ENCODE measurements at places on chromosomes 4 and X. TPM values are rescaled to one million over a fixed set of nuclear protein-coding genes. Genes with fewer than 3 reads are reported as not detected.

Gene IL1RAPL1
- total RNA-seq = 0.12 TPM

Gene LDB2
- 0.29 TPM for total RNA-seq

Gene TBC1D25
- 11.3 TPM for total RNA-seq

Gene FGF13
- 0.47 TPM for total RNA-seq

- DNase-seq = peak; percentile 42
Measured at GRCh38 chr4:93897559-93897958, 69.0 kb downstream of the ATOH1 start.

GRCh38 chr4:64784125-64784524 lies 374.9 kb upstream of the TECRL start:
- peak; percentile 61 for DNase-seq

GRCh38 chr4:100833906-100834305 lies 316.1 kb upstream of the EMCN start:
- DNase-seq = no peak

Measured in PC-3 (cell line).